ENCODE measurements at places on chromosomes 1 and 21.
A peak's percentile ranks its signal among the peaks of the same experiment; 100 is the strongest.

DNA sequence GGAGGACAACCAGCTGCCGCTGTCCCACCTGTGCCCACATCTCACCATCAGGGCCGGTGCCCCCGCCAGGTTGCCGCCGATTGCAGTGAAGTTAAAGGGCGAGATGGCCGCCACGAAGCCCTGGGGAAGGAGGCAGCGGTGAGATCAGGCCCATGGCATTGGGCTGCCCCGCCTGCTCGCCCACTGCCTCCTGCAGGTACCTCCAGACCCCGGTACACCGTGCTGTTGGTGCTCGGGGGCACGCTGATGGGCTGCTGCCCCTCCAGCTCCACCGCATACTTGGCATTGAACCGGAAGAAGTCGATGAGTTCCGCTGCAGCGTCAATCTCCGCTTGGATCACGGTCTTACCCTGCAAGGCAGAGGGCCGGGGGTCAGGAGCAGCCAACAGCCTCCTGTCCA lies 19.3 kb downstream of the ALDH4A1 start:
- no peak for DNase-seq

- no peak for DNase-seq
Observed at GRCh38 chr1:186291271-186291670, 83.8 kb downstream of the TPR start.

DNA sequence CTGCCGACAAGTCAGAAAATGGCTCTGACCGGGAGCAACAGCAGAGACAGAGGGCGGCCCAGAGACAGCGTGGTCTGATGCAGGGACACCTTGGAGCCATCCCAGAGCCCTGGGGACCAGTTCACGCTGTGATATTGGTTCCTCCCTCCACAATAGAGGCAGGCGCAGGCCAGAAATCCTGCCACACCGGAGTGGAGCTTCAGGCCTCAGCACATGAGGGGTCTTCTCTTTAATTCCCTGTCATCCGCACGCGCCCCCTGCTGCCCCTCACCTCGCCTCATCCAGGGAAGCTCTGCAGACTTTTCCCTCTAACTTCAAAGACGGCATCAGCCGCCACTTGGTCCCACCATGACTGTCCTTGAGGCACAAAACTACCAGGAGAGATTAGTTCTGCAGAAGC lies 75.5 kb upstream of the ANGPTL1 start:
- no peak for DNase-seq

DNA sequence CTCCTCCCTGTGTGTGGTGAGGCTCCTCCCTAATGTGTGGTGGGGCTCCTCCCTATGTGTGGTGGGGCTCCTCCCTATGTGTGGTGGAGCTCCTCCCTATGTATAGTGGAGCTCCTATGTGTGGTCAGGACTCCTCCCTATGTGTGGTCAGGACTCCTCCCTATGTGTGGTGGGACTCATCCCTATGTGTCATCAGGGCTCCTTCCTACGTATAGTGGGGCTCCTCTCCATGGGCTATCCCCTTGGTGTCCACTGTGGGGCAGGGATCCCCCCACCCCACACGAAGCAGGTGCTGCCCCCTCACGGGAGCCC lies 29.6 kb downstream of the PRSS38 start:
- no peak for DNase-seq

DNA sequence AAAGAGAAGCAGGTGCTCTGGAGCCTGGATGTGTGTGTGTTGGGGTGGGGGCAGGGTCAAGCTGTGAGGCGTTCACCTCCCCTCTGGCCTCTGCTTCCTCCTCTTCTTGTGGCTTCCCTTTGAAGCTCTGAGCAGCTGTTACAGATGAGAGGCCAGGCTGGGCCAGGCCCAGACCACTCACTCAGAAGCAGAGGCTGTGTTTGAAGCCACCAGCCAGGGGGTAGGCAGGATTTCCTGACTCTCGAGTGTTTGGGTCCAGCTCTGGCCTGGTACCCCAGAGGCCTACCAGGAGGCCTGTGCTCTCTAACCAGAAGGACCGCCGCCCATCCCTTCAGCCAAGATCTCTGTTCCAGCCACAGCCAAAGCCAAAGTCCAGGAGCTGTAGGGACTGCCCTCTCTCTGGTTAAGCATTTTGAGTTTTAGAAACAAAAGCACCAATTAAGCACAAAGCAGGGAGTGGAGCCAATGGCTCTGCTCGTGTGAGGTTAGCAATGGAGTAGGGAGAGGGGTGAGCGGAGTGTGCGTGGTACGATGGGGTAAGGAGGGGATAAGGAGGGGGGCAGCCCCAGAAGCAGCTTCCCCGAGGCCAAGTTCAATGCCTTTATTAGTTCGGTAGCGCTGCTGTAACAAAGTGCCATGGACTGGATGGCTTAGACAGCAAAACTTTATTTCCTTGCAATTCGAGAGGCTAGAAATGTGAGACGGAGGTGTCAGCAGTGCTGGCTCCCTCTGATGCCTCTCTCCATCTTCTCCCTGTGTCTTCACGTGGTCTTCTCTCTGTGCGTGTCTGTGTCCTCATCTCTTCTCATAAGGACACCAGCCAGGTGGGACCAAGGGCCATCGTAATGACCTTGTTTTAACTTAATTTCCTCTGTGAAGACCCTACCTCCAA lies 20.5 kb downstream of the RCSD1 start:
- DNase-seq: no peak

GRCh38 chr1:6392809-6393399 lies 663 bp downstream of the ACOT7 start:
- DNase-seq: no peak

- peak; percentile 25 for DNase-seq
Observed at GRCh38 chr1:150268340-150268704, 494 bp downstream of the APH1A start.
